ENCODE measurements at places on chromosomes 1 and 21.
A peak's percentile ranks its signal among the peaks of the same experiment; 100 is the strongest.

GRCh38 chr1:48547561-48548220 lies 75.7 kb upstream of the SPATA6 start:
- DNase-seq: no peak

DNA sequence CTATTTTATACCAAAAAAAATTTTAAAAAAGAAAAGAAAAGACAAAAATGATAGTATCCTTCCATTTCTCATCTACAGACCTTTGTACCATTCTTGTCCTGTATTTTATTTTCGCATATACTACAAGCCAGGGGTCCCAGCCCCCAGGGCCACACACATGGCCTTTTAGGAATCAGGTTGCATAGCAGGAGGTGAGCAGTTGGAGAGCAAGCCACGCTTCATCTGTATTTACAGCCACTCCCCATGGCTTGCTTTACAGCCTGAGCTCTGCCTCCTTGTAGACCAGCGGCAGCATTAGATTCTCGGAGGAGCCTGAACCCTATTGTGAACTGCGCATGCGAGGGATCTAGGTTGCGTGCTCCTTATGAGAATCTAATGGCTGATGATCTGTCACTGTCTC lies 39.8 kb downstream of the RASSF5 start:
- no peak for DNase-seq

GRCh38 chr1:89190017-89190416 lies 8.7 kb downstream of the GBP4 start:
- DNase-seq: no peak

DNA sequence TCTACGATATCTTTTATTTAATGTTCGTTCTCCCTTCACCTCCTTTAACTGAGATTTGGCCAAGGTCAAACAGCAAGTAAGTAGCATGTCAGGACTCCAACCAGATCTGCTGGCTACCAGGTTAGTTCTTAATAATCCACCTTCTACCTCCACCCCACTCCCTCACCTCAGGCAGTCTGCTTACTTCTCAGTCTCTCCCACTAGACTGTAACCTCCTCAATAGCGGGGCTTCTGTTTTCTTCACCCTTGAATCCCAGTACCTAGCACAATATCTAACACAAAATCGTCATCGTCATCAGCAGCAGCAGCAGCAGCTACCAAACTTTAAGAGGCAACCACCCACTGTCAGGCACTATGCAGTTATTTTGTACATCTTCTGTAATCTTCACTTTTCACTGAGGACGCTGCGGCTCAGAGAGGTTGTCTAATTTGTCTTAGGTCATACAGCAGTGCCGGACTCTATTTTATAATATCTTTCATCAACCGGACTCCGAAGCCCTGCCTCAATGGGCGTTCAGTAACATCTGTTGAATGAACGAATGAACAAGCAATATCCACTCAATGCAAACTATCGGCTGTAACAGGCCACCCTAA lies 859 bp upstream of the MAGI3 start:
- DNase-seq: no peak

DNA sequence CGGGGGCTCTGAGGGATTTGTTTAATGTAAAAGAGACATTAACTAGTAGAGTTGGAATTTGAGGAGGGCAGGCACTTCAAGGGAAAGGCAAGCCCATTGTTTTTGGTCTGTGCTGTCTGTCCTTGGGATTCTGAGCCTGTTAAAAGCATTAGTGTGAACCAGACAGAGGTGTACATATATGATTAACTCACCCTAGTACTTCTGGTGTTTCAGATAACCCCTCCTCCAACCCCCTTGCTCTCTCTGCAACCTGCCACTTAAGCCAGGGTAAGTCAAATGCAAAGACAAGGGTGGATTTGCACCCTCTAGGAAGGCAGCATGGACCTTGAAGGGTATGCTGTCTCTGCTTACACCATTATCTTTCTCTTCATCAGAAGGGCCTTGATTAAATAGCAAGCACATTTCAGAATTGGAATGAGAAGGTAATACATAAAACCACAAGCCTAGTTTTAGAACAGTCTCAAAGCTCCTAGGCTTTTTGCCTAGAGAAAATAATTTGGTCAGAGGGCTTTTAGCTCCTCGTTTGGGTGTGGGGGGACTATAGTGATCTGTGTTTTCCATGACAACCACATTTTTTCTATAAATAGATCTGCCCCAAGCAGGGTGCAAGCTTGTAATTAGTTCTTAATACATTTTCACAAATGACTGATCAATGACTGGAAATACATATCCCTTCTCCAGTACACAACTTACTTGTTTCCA lies 120.7 kb upstream of the SGIP1 start:
- DNase-seq: no peak

DNA sequence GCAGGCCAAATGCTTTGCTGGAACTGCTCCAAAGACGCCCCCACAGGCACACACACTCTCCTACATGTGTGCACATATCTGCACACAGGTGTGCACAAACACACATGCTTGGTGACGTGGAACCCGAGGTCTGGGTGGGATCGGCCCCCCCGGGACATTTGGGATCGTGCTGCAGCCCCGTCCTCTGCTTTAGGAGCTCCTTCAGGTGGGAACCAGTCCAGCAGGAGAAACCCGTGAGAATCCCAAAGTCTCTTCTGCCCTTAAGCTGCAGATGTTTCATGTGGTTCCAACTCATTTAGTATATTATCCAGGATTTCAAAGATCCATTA lies 38.6 kb downstream of the UBE2G2 start:
- no peak for DNase-seq

DNA sequence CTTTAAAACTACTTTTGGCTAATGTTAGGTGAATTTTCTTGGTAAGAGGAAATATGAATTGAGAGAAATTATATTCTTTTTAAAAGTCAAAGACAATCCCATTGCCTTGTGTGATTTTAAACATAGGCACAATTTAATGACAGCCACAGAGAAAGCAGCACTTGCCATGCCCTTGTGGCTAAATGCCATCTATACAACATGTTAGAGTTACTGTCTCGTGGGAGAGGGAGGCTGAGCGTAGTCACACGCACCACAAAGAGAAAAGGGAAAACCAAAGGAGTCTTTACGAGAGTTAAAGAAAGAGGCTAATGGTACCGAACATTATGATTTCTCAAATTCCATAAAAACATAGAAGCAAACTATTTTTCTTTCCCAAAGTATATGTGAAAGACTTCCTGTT lies 537.9 kb downstream of the PTPRC start:
- no peak for DNase-seq

DNA sequence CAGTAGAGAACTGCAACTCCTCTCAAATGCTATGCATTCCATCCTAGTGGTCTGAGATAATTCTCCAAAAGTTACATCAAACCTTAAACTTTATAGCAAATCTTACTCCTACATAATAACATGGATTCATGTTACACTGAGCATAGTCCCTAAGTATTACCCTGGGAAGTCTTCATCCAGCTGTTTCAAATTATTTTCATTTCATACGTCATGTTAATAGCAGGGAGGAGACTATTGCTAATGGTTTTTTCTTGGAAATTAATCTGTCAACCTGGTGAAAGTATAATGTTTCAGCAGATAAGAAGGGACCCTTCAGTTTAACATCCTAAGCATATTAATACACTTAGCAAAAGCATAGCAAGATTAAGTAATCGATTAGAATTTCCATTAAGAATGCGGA lies 318.1 kb downstream of the USP25 start:
- DNase-seq: peak; percentile 8

GRCh38 chr1:34759503-34760357 lies at the start of gene GJB4:
TSS of gene GJB4 (plus strand) at chr1:34759740. CDS start at chr1:34761255, 1,515 bp downstream.
- no peak for DNase-seq

- peak; percentile 65 for DNase-seq
These were observed 36.9 kb downstream of the UMODL1 start for GRCh38 chr21:42107881-42108553.

DNA sequence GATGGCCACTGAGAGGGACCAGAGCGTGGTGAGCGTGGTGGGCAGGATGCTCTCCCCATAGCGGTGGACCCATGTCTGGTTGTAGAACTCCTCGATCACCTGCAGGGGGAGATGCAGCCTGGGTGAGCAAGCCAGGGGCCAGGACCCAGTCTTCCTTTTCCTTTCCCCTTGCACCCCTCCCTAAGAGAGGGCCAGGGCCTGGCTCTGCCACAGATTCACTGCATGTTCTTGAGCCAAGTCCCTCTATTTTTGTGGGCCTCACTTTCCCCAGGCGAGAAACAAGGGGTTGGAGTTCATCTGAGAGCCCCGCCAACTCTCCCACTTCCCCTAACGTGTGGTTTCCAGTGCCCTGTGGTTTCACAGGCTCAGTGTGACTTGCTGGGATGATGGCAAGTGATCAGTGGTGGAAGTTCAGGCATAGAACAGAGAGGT lies 27.5 kb downstream of the SLC2A1 start:
- no peak for DNase-seq

- no peak for DNase-seq
These were observed 94.3 kb downstream of the VAV3 start for GRCh38 chr1:107870696-107871095.

DNA sequence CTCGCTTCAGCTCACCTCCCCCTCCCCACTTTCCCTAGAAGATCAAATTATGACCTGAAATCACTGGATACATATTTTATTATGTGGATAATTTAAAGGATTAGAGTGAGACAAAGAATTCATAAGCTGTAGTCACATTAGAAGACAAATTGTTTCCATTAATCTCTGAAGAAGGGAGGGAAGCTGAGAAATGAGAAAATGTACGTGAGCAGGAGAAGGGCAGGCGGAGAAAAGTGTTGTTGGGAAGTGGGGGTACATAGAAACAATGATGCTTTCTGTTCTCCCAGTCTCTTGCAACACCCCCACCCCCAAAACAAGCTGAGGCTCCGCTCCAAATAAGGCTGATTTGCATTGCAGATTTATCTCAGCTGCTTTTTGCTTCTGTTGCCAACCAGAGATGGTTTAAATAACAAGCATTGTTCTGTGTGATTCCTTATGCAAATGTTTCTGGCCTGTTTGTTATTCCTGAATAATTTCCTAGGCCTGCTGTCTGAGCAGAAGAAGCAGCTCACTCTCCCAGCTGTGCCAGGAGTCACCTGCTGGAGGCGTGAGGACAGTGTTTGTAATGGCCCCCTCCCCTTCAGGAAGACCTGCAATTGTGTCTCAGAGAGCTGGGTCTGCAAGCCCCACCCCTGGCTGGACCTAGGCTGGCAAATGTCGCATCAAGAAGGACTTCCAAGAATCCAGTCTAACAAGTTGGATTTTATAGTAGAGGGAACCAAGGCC lies 121.8 kb upstream of the TNR start:
- no peak for DNase-seq

GRCh38 chr1:84620720-84621313 lies 46.6 kb upstream of the CTBS start:
- DNase-seq: peak; percentile 94

GRCh38 chr1:68128157-68128556 lies 77.7 kb upstream of the DIRAS3 start:
- DNase-seq: no peak

Data from right kidney (tissue), 9 donors.